Bronchus fibroblast of lung (primary cell): ENCODE measurements at places on chromosomes 1 and 21. TPM values are rescaled to one million over a fixed set of nuclear protein-coding genes. Genes with fewer than 3 reads are reported as not detected.

TNFSF4 gene
- 15.5 and 15.6 TPM in 2 replicates for total RNA-seq

SPRR5 gene
- not detected in 2 replicates for total RNA-seq

PRAMEF27 gene
- total RNA-seq = not detected in 2 replicates

MATN1 gene
- not detected in 2 replicates for total RNA-seq

CR2 gene
- not detected in 2 replicates for total RNA-seq

TNFRSF9 gene
- 0.15 and 0.34 TPM in 2 replicates for total RNA-seq

SYT2 gene
- total RNA-seq = not detected in 2 replicates

ZBTB37 gene
- 1.2 and 1.8 TPM in 2 replicates for total RNA-seq

CHIT1 gene
- not detected in 2 replicates for total RNA-seq

CITED4 gene
- 3.0 and 3.5 TPM in 2 replicates for total RNA-seq

DMBX1 gene
- not detected in 2 replicates for total RNA-seq

METTL18 gene
- 2.8 and 4.0 TPM in 2 replicates for total RNA-seq

SH2D1B gene
- total RNA-seq = 0.15 TPM in 1 of 2 replicates, not detected in the other

SAMD11 gene
- 1.8 and 2.5 TPM in 2 replicates for total RNA-seq

TMEM240 gene
- 3.0 and 4.0 TPM in 2 replicates for total RNA-seq

COL24A1 gene
- 0.15 and 0.34 TPM in 2 replicates for total RNA-seq

ECM1 gene
- 44.2 and 44.6 TPM in 2 replicates for total RNA-seq

CFAP298 gene
- total RNA-seq = 32.4 and 35.8 TPM in 2 replicates

PPFIA4 gene
- 0.89 and 1.7 TPM in 2 replicates for total RNA-seq

PRDM16 gene
- 0.17 and 0.45 TPM in 2 replicates for total RNA-seq

NUP210L gene
- total RNA-seq = not detected in 2 replicates

ERG gene
- total RNA-seq = not detected in 2 replicates

TCP10L gene
- total RNA-seq = not detected in 2 replicates

AMY2A gene
- not detected in 2 replicates for total RNA-seq

BTBD8 gene
- 1.6 and 3.9 TPM in 2 replicates for total RNA-seq

HSD3B1 gene
- total RNA-seq = not detected in 2 replicates

AMY1A gene
- total RNA-seq = not detected in 2 replicates

SH2D2A gene
- total RNA-seq = 0.34 and 0.59 TPM in 2 replicates

DNAJC28 gene
- total RNA-seq = 0.59 and 1.5 TPM in 2 replicates

LCE2A gene
- total RNA-seq = not detected in 2 replicates

ATP1A2 gene
- 0.50 and 1.5 TPM in 2 replicates for total RNA-seq

FBXO2 gene
- 0.34 and 0.89 TPM in 2 replicates for total RNA-seq

RGS16 gene
- total RNA-seq = 0.15 TPM in 1 of 2 replicates, not detected in the other

SASS6 gene
- 2.2 and 3.5 TPM in 2 replicates for total RNA-seq

CASQ1 gene
- total RNA-seq = 0.15 TPM in 1 of 2 replicates, not detected in the other

GSTM4 gene
- total RNA-seq = 20.2 and 20.7 TPM in 2 replicates

MAGI3 gene
- total RNA-seq = 4.6 and 6.7 TPM in 2 replicates

TTC39A gene
- 0.30 TPM in 1 of 2 replicates, not detected in the other for total RNA-seq

TMEM51 gene
- 6.6 and 7.0 TPM in 2 replicates for total RNA-seq

WDR64 gene
- total RNA-seq = not detected in 2 replicates

FAM72D gene
- 3.2 and 4.0 TPM in 2 replicates for total RNA-seq

OR2L2 gene
- not detected in 2 replicates for total RNA-seq

NFASC gene
- 0.15 and 1.2 TPM in 2 replicates for total RNA-seq

ZYG11A gene
- total RNA-seq = 0.59 and 0.84 TPM in 2 replicates

ANGPTL1 gene
- total RNA-seq = 0.30 and 0.34 TPM in 2 replicates

LCE1F gene
- total RNA-seq = not detected in 2 replicates
